Activated T-helper 17 cell treated with anti-CD3 and anti-CD28 coated beads, Interleukin-2, amount 50 U/mL, for 72 hours (primary cell): ENCODE measurements at places on chromosomes 7 and 10. TPM values are rescaled to one million over a fixed set of nuclear protein-coding genes. Genes with fewer than 3 reads are reported as not detected.

The CREB5 gene
- total RNA-seq, result 0.02 TPM

GRCh38 chr7:44272456-44272855, 52.9 kb downstream of the CAMK2B start:
- ATAC-seq, result no peak

- no peak for ATAC-seq
Observed at GRCh38 chr7:117279203-117279602, 43.7 kb downstream of the WNT2 start.

GRCh38 chr10:88735661-88736060, 24.2 kb upstream of the LIPN start:
- no peak for ATAC-seq

The GNB2 gene
- 181 TPM for total RNA-seq

The LRRC17 gene
- total RNA-seq, result not detected

The TCAF2 gene
- total RNA-seq, result 73.1 TPM

The GPC2 gene
- total RNA-seq, result 4.9 TPM

The CALY gene
- total RNA-seq, result not detected
